Endodermal cell (in vitro differentiated cells): ENCODE measurements at places on chromosomes 6 and 20.

DNA sequence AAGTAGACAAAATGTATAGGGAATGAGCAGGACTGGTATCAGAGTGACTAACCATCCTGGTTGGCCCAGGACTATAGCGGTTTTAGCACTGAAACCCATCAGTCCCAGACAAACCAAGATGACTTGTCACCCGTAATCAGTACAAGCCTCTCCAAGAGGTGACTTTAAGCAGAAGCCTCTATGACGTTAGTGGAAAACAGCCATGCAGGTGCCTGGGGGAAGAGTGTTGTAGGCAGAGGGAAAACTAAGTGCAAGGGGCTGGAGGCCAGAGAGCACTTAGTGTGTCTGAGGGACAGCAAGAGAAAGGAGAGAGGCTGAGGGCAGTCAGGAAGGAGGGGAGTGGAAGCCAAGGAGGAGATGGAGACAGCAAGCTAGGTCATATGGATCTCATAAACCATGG is 2.1 kb downstream of the SGK2 start:
- DNase-seq, result no peak

- DNase-seq, result peak; percentile 68
These were observed 73.2 kb downstream of the NCR2 start for GRCh38 chr6:41408576-41408975.

GRCh38 chr20:4794846-4795245 is 73.1 kb downstream of the PRND start:
- no peak for DNase-seq

GRCh38 chr6:88919032-88919431 is 44.4 kb downstream of the RNGTT start:
- no peak for DNase-seq

GRCh38 chr20:31652917-31653396 is 15.2 kb downstream of the COX4I2 start:
- DNase-seq, result no peak

DNA sequence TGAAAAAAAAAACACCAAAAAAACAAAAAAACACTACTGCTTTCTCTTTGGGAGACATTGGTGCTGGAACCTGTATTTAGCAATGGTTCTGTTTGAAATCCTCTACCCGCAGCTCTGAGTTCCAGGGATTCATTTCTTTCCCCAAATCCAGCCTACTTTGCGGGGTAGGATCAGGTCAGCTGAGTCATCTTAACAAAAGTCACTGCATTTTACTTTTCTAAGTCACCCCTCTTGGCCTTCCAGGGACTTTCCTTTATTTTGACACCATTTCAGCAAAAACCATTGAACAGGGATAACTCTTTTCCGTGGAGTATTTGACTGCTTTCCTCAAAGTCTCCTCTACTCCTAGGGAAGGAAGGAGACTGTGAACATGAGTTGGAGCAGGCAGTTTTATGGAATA is 837.6 kb downstream of the MAFB start:
- DNase-seq, result no peak

GRCh38 chr20:60013296-60014139 is 55.3 kb downstream of the CDH26 start:
- DNase-seq, result no peak

GRCh38 chr6:153062516-153062915 is 60.0 kb upstream of the MTRF1L start:
- no peak for DNase-seq

DNA sequence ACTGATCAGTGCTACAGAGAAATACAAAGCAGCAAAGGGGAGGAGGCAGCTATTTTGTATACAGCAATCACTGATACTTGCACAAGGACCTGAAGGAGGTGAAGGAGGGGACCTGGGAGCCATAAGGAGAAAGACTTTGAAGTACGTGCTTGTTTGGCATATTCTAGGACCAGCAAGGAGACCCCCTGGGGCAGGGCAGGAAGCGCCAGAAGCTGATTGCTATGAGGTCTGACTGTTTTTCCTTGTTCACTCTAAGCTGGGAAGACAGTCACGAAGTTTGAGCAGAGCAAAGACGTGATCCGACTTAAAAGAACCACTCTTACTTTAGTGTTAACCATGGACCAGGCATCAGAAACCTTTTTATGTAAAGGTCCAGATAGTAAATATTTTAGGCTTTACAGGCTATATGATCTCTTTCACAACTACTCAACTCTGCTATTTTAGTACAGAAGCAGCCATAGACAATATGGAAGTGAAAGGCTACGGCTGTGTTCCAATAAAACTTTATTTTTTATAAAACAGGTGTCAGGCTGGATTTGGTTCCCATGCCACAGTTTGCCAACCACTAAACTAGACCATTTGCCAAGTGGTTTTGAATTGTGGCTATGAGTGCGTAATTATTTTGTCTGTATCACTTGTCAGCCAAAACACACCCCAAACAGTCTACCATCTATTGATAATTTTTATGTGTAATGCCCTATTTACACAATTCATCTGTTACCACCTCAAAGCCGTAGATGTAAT is 217.9 kb downstream of the PRL start:
- DNase-seq, result peak; percentile 78

DNA sequence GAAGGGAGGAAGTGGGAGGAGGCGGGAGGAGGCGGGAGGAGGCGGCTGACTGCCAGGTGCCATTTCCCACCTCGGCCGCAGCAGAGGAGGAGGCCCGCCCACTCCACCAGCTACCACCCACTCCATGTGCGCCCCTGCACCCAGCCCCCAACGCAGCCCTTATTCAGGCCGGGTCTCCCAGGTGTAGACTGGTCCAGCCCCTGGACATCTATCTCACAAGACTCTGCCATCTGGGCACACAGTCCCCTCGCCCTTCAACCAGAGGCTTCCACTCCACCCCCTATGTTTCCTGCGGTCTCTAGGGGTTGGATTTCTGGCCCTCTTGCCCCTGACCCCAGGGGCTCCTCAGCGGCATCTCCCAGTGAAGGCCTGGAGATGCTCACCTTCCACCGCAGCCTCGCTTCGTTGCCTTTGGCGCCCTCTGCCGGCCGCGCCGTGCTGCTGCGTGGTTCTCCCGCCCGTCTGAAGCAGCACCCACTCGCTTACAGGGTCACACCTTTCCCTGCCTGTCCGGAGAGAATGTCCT is 32.6 kb upstream of the FAM83D start:
- peak; percentile 94 for DNase-seq

GRCh38 chr6:166556863-166557322 is 29.6 kb downstream of the RAMACL start:
- DNase-seq, result no peak

- no peak for DNase-seq
These were observed 36.9 kb upstream of the HLA-C start for GRCh38 chr6:31308845-31309175.

GRCh38 chr6:13014504-13015378 is 298.2 kb downstream of the PHACTR1 start:
- DNase-seq, result peak; percentile 88

GRCh38 chr20:44711237-44711636 is 3.9 kb upstream of the CCN5 start:
- DNase-seq, result no peak

GRCh38 chr20:38181971-38182370 is 16.9 kb upstream of the TGM2 start:
- no peak for DNase-seq

DNA sequence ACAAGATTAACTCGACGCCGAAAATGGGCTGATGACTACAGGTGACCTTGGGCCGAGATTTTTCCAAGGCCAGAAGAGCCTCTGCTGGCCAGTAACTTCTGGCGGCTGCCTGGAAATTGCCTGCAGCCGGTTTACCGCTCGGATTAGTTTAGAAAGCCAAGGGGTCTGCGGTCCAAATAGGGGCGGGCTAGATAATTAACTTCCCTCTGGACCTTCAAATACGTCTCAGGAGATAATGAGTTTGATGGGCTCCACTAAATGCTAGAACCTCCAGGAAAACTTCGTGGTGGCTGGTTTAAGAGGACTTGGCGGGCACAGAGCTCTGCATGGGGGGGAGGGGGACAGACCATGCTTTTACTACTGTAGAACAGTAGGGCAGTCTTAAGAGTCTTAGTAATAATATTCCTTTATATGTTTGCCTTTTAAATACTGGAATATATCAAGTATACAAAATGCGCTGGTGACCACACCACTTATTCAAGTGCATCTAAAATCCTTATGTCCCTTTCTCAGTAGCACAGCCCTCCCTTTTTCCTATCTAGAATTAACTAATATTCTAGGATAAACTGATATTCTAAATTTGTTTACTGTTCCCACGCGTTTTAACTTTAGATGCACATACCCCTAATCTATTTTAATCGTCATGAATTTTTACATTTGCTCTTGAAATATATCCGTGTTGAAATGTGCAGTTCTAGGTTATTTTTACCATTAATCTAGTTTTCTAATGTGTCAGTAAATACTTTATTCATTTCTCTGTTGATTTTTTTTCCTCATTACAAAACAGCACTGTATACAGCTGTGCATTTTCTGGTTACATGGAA is 107.5 kb upstream of the PRSS16 start:
- peak; percentile 73 for DNase-seq

GRCh38 chr6:42911171-42912021 is 4.5 kb upstream of the PTCRA start:
- peak; percentile 92 for DNase-seq

DNA sequence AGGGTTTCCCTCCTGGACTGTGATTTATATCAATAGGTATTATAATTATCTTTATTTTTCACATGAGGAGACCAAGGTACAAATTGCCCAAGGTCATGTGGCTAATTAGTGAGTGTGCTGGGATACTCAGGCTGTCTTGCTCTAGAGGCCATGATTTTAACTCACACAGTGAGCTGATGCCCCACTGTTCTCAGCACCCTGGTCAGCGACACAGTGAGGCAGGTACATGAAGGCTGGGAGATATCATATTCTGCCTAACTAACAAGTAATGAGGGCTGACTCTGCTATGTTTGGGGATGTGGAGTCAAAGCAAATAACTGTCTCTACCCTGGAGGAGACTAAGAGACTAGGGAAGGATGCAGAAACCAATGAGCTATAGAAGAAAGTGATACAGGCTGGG is 501.1 kb downstream of the PTPRT start:
- DNase-seq, result peak; percentile 87

GRCh38 chr6:16824845-16825685 is 63.8 kb upstream of the ATXN1 start:
- DNase-seq, result no peak

DNA sequence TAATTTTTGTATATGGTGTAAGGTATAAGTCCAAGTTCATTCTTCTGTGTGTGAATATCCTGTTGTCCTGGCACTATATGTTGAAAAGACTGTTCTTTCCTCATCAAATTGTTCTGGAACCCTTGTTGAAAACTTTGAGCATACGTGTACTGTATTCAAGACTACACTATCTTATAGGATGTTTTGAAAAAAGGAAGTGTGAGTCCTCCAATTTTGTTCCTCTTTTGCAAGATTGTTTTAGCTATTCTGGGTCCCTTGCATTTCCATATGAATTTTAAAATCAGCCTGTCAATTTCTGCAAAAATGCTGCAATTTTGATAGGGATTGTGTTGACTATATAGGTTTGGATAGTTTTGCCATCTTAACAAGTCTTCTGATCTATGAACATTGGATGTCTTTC is 195.2 kb downstream of the BACH2 start:
- no peak for DNase-seq
